ENCODE measurements at places on chromosomes 5 and 9. TPM values are rescaled to one million over a fixed set of nuclear protein-coding genes. Genes with fewer than 3 reads are reported as not detected.

GRCh38 chr5:14277385-14278320 lies 134.5 kb downstream of the TRIO start:
- DNase-seq: no peak

DNA sequence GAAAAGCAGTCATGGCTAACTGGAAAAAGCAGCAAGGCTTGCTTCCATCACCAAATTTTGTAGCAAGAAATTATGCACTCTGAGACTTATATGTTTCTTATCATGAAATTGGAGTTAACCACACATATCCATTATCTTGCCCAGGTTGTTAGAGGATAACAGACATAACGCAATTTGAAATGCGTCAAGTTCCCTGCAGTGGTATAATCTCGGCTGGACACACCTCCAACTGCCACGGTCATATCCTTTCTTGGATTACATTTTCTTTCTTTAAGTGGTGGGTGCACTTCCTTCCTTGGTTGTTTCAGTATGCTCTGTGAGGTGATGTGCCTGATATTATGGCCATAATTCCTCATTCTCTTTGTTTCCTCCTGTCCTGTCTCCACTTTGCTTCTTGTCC lies 695.0 kb upstream of the DMAC1 start:
- DNase-seq: no peak

DNA sequence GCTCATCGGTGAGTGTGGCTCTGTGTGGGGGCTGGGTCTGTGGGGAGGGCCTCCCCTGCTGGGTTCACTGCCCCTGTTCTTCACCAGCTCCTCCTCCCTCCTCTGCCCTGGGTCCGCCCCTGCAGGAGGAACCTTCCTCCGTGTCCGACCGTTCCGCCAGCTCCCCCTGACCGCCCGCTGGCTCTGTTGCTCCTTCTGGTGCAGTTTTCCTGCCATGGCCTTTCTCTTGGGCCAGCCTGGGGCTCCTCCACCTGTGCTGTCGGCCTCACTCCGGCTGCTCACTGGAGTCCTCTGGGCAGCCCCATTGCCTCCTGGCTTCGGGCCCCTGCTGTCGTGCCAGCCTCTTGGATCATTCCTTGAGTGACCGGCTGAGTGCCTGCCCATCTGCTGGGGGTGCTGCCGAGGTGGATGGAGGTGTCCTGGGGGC lies 12.3 kb downstream of the RNU6ATAC start:
- DNase-seq: no peak

DNA sequence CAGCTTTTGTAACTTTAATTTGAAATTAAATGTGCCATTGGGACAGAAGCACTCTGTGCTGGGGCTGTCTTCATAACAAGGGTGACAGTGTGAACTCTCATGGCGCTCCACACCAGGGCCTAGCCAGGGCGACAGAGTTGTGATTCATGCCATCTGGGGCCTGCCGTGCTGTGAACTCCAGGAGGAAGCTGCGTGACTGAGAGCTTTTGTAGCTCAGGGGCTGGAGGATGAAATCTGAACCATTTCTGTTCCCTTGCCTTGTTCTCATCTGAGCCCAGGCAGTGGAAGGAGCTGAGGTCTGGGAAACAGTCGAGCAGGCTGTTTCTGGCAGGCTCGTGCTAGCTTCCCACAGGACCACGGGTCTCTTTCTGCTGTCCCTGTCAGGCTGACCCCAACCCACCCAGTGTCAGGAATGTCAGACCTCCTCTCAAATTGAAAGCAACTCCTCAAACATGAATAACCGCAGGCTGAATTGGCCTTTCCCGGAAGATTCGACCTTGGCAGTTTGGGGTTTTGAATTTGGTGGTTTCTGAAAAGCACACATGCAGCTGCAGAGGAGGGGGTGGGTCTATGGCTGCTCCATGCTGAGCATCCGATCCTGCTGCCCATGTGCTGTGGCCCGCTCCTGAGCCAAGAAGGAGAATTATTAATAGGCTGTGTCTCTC lies 69.2 kb upstream of the RPS23 start:
- DNase-seq: no peak

- DNase-seq: peak; percentile 37
These were observed 524.8 kb downstream of the RAB3C start for GRCh38 chr5:59107692-59108091.

GRCh38 chr9:97307500-97308163 lies at the start of gene CCDC180:
Gene CCDC180 (plus strand): TSS chr9:97307659. CDS start chr9:97308064, 405 bp downstream.
- DNase-seq: no peak

- no peak for DNase-seq
These were observed 190.3 kb downstream of the DCP2 start for GRCh38 chr5:113166852-113167366.

DNA sequence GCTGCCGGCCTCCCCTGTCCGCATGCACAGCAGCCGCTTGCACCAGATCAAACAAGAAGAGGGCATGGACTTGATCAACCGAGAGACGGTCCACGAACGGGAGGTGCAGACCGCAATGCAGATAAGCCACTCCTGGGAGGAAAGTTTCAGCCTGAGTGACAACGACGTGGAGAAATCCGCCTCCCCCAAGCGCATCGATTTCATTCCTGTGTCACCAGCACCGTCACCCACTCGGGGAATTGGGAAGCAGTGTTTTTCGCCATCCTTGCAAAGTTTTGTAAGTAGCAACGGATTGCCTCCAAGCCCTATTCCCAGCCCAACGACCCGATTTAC lies 75.3 kb downstream of the PIP5K1B start:
- no peak for DNase-seq

DNA sequence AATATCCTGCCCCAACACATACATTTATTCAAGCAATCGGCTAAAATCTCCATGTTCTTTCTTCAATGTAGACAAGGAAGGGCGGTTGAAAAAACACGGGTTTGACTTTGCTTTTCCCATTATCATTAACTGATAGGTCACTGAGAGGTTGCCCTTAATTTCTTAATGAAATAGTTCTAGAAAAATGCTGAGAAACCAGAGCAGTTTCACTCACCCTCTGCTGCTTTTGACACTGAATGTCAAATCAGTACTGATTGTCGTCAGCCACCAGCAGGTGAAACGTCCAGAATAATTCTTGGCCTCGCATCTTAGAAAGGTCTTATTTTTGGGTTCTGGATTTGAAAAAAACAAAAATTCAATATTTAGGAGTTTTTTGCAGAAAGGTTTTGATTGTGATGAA lies 8.1 kb downstream of the IL12B start:
- DNase-seq: no peak

- DNase-seq: peak; percentile 80
These were observed 174.9 kb upstream of the PAPPA start for GRCh38 chr9:115978659-115979096.

DNA sequence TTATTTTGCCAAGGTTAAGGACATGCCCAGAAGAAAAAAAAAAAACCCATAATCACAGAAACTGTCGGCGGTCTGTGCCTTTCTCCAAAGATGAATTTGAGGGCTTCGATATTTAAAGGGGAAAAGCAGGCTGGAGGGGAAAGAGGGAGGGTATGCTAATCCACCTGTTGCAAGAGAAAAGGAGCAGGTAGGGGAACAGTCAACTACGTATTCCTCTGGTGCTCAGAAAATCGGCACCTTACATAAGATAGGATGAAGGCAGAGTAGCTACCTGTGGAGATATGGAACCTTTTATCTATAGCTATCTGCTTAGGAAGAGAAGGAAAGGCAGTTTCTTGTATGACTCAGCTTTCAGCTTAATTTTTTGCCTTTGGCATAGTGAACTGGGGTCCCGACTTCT lies 77.7 kb downstream of the PTCD2 start:
- no peak for DNase-seq

DNA sequence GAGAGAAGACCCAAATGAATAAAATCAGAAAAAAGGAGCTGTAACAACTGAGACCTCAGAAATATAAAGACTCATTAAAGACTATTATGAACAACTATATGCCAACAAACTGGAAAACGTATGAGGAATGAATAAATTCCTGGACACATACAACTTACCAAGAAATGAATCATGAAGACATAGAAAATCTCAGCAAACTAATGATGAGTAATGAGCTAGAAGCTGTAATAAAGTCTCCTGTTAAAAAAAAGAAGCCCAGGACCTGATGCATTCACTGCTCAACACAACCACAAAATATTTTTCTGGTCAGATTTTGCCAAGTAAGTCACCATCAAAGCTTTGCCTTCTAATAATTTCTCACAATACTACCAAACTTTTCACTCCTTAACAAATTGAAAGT lies 666.7 kb downstream of the LRRC70 start:
- no peak for DNase-seq

DNA sequence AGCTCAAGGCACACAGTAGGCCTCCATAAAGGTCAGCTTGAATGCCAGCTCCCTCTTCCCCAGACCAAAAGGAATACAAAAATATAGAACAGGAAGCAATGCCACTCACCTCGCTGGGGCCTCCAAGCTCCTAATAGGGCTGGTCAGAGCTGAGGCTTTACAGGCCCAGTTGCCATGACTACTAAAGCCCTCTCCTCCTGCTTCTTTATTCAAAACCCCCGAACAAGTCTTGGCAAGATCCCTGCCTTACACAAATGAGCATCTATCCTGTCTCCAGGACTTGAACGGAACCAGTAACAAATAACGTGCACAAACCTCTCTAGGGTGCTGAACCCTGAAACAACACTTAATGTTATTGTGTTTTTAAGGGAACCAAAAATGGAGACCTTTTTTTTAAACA lies 136.3 kb downstream of the SIL1 start:
- peak; percentile 36 for DNase-seq

DNA sequence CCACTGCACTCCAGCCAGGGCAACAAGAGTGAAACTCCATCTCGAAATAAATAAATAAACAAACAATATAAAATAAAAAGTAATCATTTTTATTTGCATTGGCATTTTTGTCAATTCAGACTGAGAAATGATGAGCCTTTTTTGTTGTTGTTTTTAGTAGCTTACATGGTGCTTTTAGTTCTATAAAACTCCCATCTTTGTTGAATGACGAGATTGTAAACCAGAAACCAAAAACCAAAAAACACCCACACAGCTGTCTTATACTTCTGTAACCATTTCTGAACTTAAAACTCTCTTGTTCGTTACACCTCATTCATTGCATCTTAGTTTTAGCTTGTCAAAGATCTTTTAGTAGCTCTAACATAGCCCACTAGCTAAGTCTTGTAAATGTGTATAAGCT lies 44.7 kb downstream of the GGTA1 start:
- no peak for DNase-seq

DNA sequence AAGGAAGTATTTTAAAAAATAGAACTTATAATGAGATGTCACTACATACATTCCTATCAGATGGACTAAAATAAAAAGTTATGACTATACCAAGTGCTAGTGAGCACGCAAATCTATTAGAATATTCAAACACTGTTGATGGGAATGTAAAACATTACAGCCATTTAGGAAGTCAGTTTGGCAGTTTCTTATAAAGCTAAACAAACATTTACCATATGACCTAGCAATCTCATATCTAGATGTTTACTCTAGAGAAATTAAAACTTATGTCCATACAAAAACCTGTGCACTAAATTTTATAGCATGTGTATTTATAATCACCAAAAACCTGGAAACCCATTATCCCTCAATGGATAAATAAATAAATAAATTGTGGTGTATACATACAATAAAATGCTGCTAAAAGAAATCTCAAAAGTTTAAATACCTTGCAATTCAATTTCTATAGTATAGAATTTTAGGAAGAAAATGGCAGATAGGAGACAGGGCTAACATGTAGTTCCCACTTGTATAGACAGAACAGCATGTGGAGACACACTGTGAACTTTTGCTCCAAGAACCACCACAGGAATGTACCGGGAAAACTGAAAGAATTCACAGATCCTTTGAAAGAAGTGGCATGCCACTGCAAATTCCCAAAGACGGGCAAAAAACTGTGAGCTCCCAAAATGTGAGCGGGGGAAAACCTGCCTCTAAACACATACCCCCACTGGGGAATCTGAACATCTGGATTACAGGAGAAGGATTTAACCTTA lies 174.6 kb upstream of the SPEF2 start:
- no peak for DNase-seq

Gene VCAN
- total RNA-seq: 0.90 TPM

Gene EIF4E1B
- total RNA-seq: not detected

Gene DMGDH
- total RNA-seq: 0.59 TPM

Gene RPS14
- total RNA-seq: 1,789 TPM

Gene OBP2B
- total RNA-seq: not detected

Gene ZNF483
- 3.4 TPM for total RNA-seq

Gene SLC45A2
- 0.31 TPM for total RNA-seq

Gene LCN6
- total RNA-seq: not detected
